ENCODE measurements at places on chromosomes 12 and 14.

- peak; percentile 9 for DNase-seq
Observed at GRCh38 chr12:123767613-123768012, 5.5 kb downstream of the DNAH10 start.

- no peak for DNase-seq
Observed at GRCh38 chr12:89231686-89232085, 120.6 kb downstream of the DUSP6 start.

- DNase-seq = no peak
Observed at GRCh38 chr14:33932576-33933345, 18.1 kb downstream of the EGLN3 start.

GRCh38 chr14:99818503-99819036, 25.4 kb downstream of the EML1 start:
- no peak for DNase-seq

GRCh38 chr12:96073346-96074330, 38.3 kb upstream of the LTA4H start:
- no peak for DNase-seq

GRCh38 chr12:131721548-131721947, 10.7 kb downstream of the SFSWAP start:
- DNase-seq = no peak

DNA sequence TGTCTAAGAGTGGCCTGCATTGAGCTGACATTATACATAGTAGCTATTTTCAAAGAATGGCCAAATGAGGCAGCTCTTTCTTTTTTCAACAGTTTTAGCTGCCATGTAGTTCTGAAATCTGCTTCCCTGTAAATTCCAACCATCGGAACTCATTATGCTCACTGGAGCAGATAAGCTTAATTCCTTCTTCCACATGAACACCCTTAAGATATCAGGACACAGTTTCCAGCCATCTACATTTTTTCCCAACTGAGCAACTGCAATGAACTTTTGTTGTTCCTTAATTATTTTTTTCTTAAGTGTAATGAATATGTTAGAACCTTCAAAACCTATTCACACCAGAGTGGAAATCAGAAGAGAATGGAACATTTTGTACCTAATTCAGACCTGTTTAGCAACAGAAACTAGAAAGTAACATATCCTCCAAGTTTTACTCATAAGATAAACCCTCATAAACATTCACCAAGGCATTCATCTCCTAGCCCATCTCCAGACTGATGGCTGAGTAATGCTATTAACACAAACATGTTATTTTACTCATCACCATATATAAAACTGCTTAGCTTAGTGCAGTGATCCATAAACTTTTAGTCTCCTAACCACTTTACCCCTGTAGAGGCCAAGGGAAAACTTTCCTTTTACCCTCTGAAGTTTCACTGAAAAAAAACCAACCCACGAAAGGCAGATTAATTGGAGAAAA, 296.1 kb upstream of the SYT1 start:
- no peak for DNase-seq

DNA sequence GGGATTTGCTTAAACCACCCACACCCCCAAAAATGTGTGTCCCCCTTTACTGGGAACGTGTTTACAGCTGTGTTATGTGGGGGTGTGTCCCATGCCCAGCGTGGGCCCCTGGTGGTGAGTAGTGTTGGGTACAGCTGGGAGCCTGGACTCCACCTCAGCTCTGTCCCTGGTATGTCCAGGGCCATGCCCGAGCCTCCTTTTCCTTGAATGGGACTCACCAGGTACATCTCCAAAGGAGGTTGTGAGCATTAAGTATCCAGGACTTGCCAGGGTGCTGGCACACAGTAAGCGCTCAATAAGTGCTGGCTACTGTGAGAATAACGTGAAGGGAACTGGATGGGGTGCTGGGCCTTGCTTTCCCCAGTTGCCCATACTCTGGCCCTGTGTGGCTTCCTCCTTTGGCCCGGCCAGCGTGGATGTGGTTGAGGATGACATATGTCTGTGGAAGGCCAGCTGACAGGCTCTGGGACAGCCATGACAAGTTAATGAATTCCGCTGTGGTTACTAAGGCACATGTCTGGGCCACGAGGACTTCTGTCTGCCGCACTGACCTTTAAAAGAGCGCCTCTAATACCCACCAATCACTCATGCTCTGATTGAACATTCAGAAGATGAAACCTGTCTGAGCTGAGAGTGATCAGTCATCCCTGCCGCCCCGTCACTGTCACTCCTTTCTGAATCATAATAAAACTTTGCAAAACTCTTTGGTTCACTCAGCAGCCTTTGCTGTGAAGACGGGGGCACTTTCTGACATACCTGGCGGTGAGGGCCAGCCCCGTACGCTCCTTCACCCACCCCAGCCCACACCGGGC, 74.7 kb downstream of the DIO3 start:
- DNase-seq = no peak

GRCh38 chr12:54459355-54459754, 14.0 kb downstream of the GTSF1 start:
- no peak for DNase-seq

DNA sequence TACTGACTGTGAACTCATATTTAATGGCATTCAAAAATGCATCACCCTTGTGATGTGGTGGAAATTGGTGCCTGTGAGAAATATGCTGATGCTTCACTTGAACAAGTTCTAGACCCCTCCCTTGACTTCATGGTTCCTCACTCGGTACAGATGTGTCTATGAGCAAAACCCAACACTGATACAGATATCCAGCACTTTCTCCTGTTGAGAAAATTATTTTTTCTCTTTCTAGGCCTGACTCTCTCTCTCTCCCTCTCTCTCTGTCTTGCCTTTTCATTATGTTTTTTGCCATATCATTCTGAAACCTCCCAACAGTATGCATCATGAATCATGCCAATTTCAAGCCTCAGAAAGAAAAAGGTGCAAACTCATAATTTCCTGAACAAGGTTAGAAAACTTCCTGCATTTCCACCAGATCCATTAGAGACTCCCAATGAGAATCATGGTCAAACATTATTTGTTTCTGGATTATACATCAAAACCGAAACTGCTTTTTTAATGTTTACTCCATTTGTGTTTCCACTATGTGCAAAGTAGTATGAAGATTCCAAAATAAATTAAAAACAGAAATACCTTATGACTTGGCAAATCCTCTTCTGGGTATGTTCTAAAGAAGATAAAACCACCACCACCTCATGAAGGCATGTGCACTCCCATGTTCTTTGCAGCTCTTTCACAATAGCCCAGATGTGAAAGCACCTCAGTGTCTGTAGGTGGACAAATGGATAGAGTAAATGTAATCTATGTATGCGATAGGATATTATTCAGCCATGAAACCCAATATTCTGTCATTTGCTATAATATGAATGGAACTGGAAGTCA, 543.6 kb downstream of the TMEM121 start:
- no peak for DNase-seq

DNA sequence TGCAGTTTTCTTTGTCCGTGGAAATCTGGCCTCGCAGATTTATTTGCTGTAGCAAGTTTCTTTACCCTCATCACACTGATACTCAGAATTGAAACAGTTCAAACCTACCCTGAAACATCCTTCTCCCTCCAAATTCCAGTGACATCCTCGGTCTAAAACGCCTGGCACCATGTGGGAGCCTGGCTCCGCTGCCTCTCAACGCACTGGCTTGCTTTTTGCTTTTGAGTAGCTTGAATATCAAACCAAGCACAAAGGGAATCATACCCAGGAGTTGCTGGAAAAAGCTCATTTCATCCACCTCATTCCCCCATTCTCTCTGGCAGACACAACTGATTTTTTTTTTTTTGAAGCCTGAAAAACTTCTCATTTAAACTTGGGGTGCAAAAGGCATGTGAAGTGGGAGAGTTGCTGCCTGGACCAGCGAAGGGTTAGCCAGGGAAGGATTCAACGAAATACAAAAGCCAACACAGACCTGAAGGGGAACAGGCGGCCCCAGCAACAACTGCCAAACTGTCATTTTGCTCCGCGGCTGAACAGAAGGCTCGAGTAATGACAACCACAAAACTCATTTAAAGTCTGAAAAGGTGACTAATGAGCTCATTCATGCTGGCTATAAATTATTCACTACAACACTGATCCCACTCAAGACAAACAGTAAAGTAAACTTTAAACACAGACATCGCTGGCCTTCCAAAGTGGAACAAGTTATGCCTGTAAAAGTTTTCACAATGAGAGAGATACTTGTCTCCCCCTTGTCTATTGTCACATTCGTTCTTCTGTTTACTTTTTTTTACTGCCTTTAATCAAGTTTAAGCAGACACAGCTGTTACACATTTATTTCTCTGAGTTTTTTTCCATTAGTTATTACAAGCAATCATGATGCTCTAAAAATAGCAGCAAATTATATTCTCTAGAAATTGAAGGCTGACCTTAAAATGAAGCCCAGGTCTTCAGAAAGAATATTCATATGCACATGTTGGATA, 12.5 kb upstream of the FOXN3 start:
- DNase-seq = peak; percentile 37

Data from CD4-positive, alpha-beta T cell treated with Interleukin-15 for 4 hours (primary cell).